NCI-H1048 (cell line): ENCODE measurements at places on chromosomes 3 and 15.

GRCh38 chr3:159941038-159942000 is 47.3 kb upstream of the IL12A start:
- no peak for DNase-seq

DNA sequence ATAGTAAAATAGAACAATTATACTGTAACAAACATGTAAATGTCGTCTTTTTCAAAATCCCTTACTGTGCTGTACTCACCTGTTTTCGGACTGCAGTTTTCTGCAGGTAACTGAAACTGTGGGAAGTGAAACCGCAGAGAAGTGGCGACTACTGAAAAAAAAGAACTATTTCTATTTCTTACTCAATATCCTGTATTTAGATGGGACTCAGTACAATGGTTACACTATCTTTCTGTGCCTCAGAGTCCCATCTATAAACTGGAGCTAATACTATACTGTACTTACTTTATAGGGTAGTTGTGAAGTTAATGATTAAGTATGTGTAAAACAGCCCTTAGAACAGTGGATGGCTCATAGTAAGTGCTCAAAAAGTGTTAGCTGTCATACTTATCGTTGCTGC is 14.3 kb upstream of the P2RY12 start:
- no peak for DNase-seq

DNA sequence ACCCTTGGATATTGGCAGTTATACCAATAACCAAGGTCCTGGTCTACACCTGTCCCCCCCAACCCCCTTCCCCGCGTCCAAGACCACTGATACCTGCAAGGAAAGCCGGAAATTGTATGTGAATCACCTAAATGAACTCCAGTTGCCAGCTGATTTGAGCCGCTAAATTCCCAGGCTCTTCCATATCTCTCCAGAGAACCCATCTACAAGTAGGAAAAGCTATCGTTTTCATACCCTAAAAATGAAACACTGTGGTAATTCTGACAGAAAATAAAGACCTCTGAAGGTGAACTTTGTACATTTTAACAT is 114.2 kb upstream of the ICE2 start:
- no peak for DNase-seq

- no peak for DNase-seq
These were observed 70.1 kb downstream of the CLDN11 start for GRCh38 chr3:170488802-170489201.

- DNase-seq, result no peak
These were observed 152.0 kb downstream of the TJP1 start for GRCh38 chr15:29670266-29670665.

- no peak for DNase-seq
These were observed 76.3 kb downstream of the MYLK start for GRCh38 chr3:123807820-123808219.

DNA sequence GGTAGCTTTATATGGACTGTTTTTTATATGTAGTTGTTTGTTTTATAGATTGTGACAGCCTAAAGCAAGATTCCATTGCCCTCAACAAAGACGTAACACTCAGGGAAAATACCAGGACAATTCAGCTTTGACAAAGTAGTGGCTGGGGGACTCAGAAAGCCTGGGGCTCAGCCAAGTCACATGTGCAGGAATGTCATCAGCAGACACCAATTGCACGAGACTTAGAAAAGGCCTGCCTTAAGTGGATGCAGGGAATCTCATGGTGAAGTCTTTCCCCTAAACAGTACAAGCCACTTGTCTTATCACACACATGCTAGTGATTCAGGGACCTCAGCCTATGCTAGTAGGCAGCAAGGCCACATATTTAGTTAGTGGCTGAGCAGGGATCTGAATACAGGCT is 381.8 kb upstream of the THBS1 start:
- DNase-seq, result peak; percentile 23

DNA sequence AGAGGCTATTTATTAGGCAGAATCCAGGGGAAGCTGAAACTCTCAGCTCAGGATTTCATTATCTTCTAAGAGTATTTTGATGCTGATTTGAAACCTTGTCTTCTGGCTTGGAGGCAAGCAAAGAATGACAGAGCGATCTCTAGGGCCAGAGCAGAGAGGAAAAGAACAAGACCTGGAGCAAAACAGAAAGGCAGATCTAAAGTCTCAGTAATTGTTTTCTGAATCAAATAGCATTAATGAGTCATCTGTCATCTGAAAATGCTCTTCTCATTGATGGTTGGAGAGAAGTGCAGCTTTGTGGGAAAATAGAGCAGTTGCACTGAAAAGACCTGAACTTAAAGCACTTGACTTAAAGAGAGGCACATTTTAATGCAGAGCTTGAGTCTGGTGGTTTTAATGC is 385.9 kb downstream of the RAP2B start:
- no peak for DNase-seq

- DNase-seq, result no peak
These were observed 35.3 kb downstream of the KLHL25 start for GRCh38 chr15:85759376-85759775.

GRCh38 chr3:46586738-46587246 is 20.7 kb upstream of the LRRC2 start:
- no peak for DNase-seq
